Activated T-helper 1 cell treated with anti-CD3 and anti-CD28 coated beads, Interleukin-2, amount 50 U/mL, for 16 hours (primary cell): ENCODE measurements at places on chromosomes 2 and 18.

DNA sequence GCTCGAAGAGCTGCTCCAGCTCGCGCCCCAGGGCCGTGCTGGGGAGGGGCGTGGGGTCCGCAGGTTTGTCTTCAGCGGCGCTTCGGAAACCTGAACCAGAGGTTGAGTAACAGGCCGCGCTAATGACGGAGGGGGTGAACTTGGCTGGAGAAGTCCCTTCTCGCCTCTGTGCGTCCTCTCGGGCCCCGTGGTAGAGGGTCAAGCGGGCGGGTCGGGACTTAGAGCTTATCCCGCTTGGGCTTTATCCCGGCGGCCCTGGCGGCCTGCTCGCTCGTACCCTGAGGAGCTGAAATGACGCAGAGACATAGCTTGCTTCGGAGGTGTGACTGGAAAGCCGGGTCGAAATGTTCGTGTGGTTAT lies 479 bp downstream of the RNMT start:
- DNase-seq, result no peak

GRCh38 chr18:74652392-74652988 lies 54.8 kb downstream of the ZNF407 start:
- no peak for DNase-seq

- no peak for DNase-seq
Observed at GRCh38 chr2:165560377-165560988, 91.0 kb downstream of the CSRNP3 start.

- DNase-seq, result no peak
Observed at GRCh38 chr2:38390947-38391346, 13.9 kb upstream of the ATL2 start.

DNA sequence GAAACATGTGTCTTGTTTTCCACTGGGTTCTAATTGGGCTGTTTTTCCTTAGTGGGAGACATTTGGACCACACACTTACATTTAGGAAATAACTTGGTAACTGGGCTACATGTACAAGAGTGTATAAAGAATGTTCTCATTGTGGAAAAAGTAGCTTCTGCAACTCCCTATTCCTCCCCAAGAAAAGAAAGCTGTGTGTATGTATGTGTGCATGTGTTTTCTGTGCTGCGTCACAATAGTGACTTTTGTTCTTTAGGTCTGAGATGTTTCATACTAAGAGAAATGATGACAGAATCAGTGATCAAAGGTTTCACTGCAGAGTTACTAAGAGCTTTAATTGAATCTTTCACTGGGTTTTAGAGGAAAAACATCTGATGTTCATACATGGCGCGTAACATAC lies 82.7 kb downstream of the TANC1 start:
- DNase-seq, result no peak
